Memory B cell (primary cell): ENCODE measurements at places on chromosomes 1 and 21.

DNA sequence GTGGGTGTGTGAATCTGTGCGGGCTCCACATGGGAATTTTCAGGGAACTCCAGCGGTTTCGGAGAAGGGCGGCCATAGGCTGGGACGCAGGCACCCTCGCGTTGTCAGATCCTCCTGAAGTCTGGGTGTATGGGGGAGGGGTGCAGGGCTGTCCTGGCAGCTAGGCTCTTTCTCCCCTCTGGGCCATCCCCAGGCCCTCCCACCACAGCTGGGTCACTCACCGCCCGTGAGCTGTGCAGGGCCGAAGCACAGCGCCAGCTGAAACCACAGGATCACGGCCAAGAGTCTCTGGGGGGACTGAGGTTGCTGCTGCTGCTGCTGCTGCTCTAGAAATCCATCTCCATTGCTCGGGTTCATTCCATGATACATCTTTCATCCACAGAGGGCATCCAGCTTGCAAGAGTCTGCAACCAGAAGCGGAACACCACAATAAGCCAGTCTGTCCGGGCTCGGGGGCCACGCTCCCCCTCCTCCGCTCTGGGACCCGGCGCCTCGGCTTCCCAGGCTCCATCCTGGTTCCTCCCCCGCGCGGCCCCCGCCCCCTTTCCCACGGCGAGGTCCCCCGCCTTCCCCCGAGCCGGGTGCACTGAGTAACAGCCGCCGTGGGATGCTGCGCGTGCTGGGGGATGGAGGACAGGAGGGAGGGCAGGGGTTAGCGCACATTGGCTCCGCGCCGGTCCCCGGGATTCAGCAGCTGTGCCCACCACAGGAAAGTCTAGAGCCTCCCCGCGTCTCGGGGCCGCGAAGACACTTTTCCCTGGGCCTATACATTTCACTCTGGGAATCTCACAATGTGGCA, 720 bp downstream of the SUSD4 start:
- peak overlapping the region; percentile 85 for H3K4me3 ChIP-seq
- H3K4me1 ChIP-seq, result peaks cover 9% of the 10 kb centered on the region
- peaks cover 15% of the 10 kb centered on the region for H3K27me3 ChIP-seq

- DNase-seq, result no peak
- no peaks in the 10 kb centered on the region for H3K4me1 ChIP-seq
- no peak overlapping the region for H3K27ac ChIP-seq
- no peaks in the 10 kb centered on the region for H3K36me3 ChIP-seq
- peaks cover 5% of the 10 kb centered on the region for H3K27me3 ChIP-seq
These were observed 41.7 kb downstream of the TNFRSF9 start for GRCh38 chr1:7898962-7899361.

DNA sequence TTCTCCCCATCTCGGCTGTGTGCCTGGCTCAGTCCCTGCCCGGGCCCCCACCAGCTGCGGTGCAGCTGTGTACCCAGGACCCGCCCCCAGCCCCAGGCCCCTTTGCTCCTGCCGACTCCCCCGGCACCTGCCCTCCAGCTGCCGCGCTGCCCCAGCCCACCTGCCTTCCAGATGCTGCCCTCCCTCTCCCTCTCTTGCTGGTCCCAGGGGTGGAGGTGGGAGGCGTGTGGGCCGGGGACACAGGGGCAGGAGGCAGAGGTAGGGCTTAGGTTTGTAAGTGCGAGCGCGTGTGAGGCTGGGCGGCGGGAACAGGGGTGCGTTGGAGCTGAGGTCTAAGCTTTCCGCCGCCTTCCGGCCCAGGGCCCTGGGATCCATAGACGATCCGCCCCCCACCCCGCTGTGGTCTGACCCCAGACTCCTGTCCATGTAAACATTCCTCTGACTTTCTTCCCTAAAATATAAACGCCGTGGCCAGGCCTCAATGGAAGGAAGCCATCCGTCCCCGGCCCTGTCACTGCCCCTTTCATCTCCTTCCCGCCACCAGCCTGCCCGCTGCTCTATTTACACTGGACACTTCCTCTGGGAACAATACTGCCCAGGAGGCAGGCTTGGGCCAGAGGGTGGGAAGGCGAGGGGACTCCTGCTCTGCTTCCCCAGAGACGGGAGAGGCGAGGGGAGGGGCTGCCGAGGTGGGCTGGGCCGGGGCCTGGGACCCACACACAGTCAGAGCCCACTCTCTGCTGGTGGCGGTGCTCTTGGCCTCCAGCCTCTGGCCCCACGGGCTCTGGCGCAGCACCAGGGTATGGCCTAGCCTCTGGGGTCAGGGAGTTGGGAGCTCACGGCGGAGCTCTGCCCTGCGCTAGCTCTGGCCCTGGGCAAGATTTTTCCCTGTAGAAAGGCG, 128.3 kb downstream of the CASZ1 start:
- DNase-seq, result no peak
- peaks cover 6% of the 10 kb centered on the region for H3K4me1 ChIP-seq
- no peak overlapping the region for H3K4me3 ChIP-seq

GRCh38 chr1:210207597-210208450, 24.8 kb upstream of the SERTAD4 start:
- H3K4me3 ChIP-seq, result no peak overlapping the region
- no peaks in the 10 kb centered on the region for H3K4me1 ChIP-seq
- no peak for DNase-seq
- peaks cover 12% of the 10 kb centered on the region for H3K27me3 ChIP-seq
- no peak overlapping the region for H3K27ac ChIP-seq
- H3K36me3 ChIP-seq, result peaks cover 2% of the 10 kb centered on the region

GRCh38 chr21:43858806-43859648, 6.0 kb upstream of the AGPAT3 start:
- no peak overlapping the region for H3K27ac ChIP-seq
- no peaks in the 10 kb centered on the region for H3K36me3 ChIP-seq
- no peak overlapping the region for H3K4me3 ChIP-seq
- H3K4me1 ChIP-seq, result peaks cover 16% of the 10 kb centered on the region
- H3K27me3 ChIP-seq, result no peaks in the 10 kb centered on the region

DNA sequence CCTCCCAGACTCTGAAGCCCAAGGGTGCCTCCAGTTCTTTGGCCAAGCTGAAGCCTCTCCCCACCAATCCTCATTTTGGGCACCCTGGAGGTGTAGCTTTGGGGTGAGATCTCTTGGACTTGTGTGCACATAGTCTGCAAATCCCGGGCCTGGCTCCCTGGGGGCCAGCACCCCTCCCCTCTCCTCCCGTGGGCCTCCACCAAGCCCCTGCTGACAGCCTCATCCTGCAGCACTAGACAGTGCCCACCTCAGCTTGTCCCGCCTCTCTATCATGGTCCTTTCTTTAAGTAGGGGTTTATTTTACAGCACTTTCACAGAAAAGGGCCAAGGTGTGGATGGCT, 3.2 kb downstream of the GJC2 start:
- H3K27ac ChIP-seq, result peak overlapping the region; percentile 5
- no peak for DNase-seq
- H3K27me3 ChIP-seq, result peaks cover 3% of the 10 kb centered on the region
- H3K4me3 ChIP-seq, result no peak overlapping the region
- peaks cover 2% of the 10 kb centered on the region for H3K36me3 ChIP-seq

- H3K4me3 ChIP-seq, result no peak overlapping the region
- DNase-seq, result no peak
- peaks cover 15% of the 10 kb centered on the region for H3K36me3 ChIP-seq
- no peak overlapping the region for H3K27ac ChIP-seq
These were observed 92.0 kb downstream of the KIF1B start for GRCh38 chr1:10302416-10302815.

- H3K36me3 ChIP-seq, result no peaks in the 10 kb centered on the region
- no peaks in the 10 kb centered on the region for H3K27me3 ChIP-seq
- no peak for DNase-seq
- no peak overlapping the region for H3K4me3 ChIP-seq
- H3K27ac ChIP-seq, result no peak overlapping the region
These were observed 109.2 kb downstream of the TNNI3K start for GRCh38 chr1:74344387-74344786.

- peaks cover 16% of the 10 kb centered on the region for H3K4me1 ChIP-seq
- H3K27ac ChIP-seq, result no peak overlapping the region
- DNase-seq, result no peak
- H3K4me3 ChIP-seq, result no peak overlapping the region
- H3K27me3 ChIP-seq, result no peaks in the 10 kb centered on the region
These were observed 64.9 kb downstream of the PRKCZ start for GRCh38 chr1:2115008-2115641.
